HuH-7.5 (cell line): ENCODE measurements at places on chromosomes 6 and 20.

DNA sequence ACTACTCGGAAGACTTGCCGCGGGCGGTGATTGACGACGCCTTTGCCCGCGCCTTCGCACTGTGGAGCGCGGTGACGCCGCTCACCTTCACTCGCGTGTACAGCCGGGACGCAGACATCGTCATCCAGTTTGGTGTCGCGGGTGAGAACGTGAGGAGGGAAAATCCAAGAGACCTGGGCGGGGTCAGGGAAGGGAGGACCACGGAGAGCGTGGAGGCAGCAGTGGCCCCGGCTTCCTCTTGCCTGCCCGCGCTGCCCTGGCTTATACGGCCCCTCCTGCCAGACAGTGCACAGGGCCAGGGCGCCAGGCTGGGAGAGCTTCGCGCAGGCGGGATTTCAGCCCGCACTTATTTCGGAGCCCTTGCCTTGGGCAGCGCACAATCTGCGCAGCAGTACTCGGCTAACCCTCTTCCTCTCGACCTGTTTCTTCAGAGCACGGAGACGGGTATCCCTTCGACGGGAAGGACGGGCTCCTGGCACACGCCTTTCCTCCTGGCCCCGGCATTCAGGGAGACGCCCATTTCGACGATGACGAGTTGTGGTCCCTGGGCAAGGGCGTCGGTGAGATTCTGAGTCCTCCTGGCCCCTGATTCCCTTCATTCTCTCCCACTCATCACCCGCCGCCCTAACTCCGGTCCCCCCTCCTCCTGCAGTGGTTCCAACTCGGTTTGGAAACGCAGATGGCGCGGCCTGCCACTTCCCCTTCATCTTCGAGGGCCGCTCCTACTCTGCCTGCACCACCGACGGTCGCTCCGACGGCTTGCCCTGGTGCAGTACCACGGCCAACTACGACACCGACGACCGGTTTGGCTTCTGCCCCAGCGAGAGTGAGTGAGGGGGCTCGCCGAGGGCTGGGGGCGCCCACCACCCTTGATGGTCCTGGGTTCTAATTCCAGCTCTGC, 2.0 kb downstream of the MMP9 start:
- no peak for DNase-seq

DNA sequence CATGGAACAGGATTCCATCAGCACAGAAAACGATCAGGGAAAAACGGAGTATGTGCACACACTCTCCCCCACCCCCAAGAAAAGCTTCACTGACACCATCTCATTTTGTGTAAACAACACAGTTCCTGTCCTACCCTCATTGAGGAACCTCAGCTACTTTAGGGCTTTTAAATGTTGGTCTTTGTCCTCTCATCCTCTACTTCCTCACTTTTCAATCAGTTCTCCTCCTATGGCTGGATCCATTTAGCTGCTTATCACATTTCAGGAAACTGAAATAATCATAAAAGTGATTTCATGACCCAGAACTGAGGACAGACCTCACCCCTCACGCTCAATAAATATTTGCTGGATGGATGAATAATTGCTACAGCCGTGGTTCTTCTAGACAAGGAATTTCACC, 33.1 kb upstream of the PNRC1 start:
- DNase-seq, result no peak

DNA sequence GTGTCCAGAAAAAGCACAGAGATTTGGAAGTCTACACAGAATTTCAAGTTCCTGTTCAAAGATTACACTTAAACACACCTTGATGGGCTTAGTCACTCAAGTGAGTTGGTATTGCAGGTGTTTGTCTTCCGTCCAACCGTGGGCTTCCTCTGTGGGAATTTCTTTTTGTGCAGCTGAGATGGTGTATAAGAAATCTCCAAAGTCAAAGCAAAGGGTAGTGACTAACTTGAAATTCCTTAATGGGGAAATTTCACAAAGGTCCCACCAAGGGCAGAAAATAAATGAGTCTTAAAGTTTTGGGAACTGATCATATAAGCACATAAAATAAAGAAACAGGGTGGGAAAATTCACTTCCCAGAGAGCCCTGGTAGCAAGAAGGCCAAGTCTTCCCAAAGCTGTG, 102.0 kb upstream of the TNFAIP3 start:
- DNase-seq, result no peak

DNA sequence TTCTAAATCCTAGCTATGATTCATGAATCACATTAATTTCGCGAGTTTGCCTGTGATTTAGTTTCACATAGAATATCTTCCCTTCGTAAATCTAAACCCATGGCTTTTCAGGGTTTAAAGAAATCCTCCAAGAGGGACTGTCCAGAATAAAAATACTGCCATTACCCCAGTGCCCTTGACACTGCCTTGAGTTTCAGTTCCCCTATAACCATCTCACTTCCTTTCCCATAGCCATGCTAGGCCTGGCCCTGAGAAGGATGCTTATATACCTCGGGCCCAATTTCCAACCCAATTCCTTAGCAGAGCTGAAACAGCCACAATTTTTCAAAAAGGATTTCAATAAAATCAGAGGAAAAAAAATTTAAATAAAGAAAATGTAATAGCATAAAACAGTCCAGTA, 697.3 kb downstream of the FRK start:
- DNase-seq, result no peak
